ENCODE measurements at places on chromosomes 5 and 9. TPM values are rescaled to one million over a fixed set of nuclear protein-coding genes. Genes with fewer than 3 reads are reported as not detected.

The ANXA2R gene
- polyA plus RNA-seq = 5.8 TPM

The HSD17B4 gene
- polyA plus RNA-seq = 292 TPM

The PALM2AKAP2 gene
- 6.9 TPM for polyA plus RNA-seq

The EGFLAM gene
- 25.9 TPM for polyA plus RNA-seq

The PCDHB2 gene
- 3.2 TPM for polyA plus RNA-seq

The RIOK2 gene
- 6.9 TPM for polyA plus RNA-seq

The C9orf152 gene
- 0.11 TPM for polyA plus RNA-seq

The ACSL6 gene
- 0.15 TPM for polyA plus RNA-seq
